Activated CD8-positive, alpha-beta memory T cell treated with anti-CD3 and anti-CD28 coated beads for 4 hours (primary cell): ENCODE measurements at places on chromosomes 1 and 21.

DNA sequence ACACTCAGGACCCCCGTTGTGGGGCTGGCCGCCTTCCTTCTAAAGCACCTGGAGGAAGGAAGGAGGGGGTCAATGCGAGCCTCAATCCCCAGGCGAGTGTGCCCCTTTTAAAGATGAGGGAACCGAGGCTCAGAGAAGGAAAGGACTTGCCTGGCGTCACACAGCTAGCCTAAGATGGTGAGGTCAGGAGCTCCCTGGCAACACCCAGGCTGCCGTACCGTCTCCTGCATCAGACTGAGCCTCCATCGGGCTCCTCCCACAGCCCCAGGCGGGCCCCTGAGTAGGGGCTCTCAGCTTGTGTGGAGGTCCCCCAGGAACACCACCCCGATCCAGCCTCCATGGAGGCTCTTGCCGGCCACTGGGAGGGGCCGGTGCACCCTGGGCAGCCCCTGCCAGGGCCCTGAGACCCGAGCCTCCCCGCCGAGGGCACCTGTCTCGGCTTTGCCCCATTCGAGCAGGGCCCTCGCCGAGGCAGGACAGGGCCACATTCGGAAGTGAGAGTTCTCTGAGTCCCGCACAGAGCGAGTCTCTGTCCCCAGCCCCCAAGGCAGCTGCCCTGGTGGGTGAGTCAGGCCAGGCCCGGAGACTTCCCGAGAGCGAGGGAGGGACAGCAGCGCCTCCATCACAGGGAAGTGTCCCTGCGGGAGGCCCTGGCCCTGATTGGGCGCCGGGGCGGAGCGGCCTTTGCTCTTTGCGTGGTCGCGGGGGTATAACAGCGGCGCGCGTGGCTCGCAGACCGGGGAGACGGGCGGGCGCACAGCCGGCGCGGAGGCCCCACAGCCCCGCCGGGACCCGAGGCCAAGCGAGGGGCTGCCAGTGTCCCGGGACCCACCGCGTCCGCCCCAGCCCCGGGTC lies at the start of gene AIRE:
TSS of gene AIRE (plus strand) at position 739 of the 855 bp plus-strand sequence. CDS start 131 bp downstream, outside the sequence.
- DNase-seq, result no peak

- DNase-seq, result no peak
These were observed 71.2 kb downstream of the CASZ1 start for GRCh38 chr1:10724948-10725847.

DNA sequence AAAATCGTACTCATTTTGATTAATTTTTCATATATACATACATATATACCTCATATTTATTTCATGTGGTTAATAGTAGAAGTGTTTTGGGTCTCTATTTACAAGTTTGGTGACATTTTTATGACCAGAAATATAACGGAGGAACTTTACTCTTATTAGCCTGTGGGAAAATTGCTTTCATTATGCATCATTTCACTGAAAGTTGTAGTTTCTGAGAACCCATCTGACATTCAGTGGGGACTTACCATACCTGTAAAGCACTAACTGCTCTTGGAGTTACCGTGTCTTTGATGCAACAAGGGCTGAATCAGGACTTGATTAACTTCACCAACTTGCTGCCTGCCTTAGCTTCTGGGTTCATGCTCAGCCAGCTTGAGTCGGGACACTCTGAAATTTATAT lies 49.9 kb upstream of the ITPKB start:
- DNase-seq, result no peak

DNA sequence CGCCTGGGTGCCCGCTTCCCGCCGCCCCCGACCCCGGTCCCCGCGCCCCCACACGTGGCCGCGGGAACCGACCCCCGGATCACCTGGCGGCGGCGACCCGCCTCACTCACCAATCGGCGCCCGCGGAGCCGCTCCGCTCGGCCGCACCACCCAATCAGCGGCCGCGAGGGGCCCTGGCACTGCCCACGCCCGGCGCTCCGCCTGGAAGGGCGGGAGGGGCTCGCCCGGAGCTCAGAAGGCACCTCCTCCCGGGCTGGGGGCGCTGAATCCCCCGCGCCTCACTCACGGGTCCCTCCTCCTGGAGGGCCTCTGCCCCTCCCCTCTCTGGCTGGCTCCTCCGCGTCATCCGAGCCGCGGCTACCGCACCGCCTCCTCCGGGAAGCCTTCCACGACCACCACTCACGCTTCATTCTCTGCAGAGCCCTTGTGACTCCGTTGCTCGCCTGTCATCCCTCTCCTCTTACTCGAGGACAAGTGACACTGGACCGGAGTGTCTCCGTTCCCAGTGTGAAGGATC lies 374 bp downstream of the SH2D5 start:
- peak; percentile 50 for DNase-seq

GRCh38 chr1:195939844-195940243 lies 668.4 kb downstream of the KCNT2 start:
- DNase-seq, result no peak

DNA sequence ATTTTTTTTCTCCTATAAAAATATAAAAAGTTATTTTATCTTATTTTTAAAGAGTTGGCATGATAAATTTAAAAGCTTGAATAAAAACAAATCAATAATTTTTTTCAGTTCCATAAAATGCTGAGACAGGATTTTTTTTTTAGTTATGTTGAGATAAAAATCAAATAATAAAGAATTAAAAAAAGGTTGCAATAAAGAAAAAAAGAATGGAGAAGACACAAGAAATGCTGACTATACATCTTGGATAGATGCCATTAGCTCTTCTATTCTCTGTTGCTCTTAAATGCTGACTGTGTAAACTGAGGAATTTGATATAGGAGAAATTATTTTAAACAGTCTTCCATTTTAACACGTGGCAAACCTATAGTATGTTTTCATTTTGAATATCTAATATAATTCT lies 2298.5 kb downstream of the MRPL39 start:
- no peak for DNase-seq

- DNase-seq, result no peak
These were observed 437.4 kb downstream of the NUF2 start for GRCh38 chr1:163758977-163759670.

DNA sequence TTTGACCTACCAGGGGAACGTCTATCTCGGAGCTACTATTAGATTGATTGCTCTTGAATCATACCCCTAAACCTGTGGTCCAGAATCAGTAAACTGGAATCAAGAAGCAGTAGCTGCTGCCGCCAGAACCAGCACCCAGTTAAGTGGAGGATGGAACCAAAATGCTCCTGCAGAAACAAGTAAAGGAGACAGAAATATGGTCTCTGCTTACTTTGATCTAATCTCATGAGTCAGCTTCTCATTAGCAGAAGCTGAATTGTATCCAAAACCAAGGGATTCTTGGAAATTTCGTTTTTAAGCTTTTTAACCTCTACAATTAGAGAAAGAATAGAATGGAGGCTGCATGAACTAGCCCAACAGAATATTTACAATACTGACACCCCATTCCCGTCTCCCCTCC lies 42.6 kb upstream of the PIGV start:
- no peak for DNase-seq

- DNase-seq, result no peak
These were observed 38.4 kb upstream of the KCNK2 start for GRCh38 chr1:215044151-215044550.

GRCh38 chr1:86205741-86206140 lies 49.2 kb upstream of the COL24A1 start:
- DNase-seq, result no peak

GRCh38 chr21:29499734-29500343 lies 201.1 kb downstream of the BACH1 start:
- no peak for DNase-seq

GRCh38 chr1:245288796-245289195 lies 134.0 kb downstream of the KIF26B start:
- no peak for DNase-seq

DNA sequence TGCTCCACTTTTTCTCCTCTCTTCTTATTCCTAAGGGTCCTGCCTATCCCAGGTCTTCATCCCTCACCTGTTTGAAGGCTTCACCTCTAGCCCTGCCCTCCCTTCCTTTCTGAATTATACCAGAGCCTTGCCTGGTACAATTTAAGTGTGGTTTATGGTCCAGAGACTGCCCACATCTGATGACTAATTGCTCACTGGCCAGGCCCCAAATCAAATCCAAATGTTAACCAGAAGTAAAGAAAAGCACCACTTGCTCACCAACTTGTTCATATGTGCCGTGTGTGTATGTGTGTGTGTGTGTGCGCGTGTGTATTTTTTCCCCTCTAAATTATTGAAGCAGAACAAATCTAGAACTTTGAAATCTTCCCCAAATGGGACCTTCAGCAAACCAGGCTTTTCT lies 26.4 kb downstream of the MYOM3 start:
- no peak for DNase-seq

DNA sequence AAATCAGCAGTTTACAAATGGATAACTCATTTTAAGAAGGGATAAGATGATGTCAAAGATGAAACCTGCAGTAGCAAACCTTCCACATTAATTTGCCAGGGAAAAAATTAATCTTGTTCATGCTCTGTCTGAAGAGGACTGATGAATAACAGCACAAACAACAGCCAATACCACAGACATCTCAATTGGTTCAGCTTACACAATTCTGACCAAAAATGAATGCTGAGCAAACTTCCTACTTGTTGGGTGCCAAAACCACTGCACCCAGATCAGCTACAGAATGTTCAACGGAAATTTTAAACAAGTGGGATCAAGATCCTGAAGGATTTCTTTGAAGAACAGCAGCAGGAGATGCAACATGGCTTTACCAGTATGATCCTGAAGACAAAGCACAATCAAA lies 98.3 kb downstream of the COQ8A start:
- DNase-seq, result no peak
